EH (cell line): ENCODE measurements at places on chromosomes 3 and 15.

DNA sequence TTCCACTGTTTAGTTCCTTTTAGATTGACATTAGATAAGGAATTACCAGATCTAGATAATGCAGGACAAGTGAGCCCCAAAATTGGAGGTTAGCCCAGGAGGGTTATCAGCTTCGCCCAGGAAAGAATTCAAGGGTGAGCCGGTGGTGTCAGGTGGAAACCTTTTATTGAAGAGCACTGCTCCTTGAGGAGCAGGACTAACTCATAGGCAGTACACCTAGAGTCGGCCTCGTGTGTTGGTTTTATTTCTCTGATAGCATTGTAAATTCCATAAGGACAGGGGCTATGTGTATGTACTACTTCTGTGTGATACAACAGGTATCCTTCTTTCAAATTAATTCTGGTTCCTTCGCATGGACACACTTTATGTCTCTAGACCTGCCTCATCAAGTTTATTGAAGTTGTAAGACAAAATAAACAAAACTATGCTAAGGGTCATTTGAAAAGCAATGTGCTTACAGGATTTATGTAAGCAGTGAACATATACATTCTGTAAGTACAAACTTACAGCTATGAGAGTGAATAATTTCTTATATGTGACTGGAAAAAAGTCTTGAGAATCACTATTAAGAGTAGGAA, 57.2 kb downstream of the SNX4 start:
- no peak for DNase-seq

DNA sequence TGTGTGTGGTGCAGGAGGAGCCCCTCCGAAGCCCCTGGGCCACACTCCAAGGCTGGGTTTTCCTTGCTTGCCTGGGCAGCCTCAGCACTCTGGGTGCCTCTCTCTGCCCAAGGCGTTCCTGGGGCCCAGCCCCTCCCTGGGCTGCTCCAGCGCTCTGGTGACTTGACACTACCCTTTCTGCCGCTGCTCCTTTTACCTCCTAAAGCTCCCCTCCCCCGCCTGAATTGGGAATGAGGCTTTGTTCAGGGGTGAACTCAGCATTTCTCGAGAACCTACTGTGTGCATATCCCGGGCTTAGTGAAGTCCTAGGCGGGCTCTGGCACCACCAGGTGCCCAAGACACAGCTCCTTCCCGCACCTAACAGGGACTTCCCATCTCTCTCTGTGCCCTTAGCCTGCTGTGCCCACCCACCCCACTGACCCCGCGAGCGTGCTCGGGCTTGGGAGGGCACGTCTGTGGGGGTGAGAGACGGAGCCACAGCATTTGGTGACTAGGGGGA, 1.2 kb upstream of the BAHD1 start:
- peak; percentile 23 for DNase-seq

- DNase-seq = peak; percentile 48
Observed at GRCh38 chr3:9704347-9705322, 1.0 kb downstream of the CPNE9 start.

DNA sequence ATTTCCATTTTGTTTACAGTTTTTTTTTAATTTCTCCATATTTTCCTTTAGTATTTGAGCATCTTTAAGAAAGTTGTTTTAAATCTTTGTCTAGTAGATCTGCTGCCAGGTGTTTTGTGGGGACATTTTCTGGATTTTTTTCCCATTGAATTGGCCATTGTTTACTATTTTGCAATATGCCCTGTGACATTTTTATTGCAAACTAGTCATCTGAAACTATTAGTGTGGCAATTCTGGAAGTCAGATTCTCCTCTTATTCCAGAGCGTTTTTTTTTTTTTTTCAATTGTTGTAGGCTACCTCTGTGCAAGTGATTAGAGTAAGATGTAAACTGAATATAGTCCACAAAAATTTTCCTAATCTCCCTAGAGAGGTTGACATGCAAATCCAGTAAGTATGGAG, 334.2 kb downstream of the PYDC2 start:
- no peak for DNase-seq

GRCh38 chr3:156432563-156432962, 122.4 kb downstream of the SSR3 start:
- no peak for DNase-seq

- DNase-seq = peak; percentile 20
Observed at GRCh38 chr15:83845230-83845629, 191.3 kb downstream of the ADAMTSL3 start.

- DNase-seq = no peak
Observed at GRCh38 chr3:69248436-69248835, 126.0 kb upstream of the LMOD3 start.

- no peak for DNase-seq
Observed at GRCh38 chr3:149481056-149481455, 6.6 kb downstream of the TM4SF4 start.
